Brain pericyte (primary cell): ENCODE measurements at places on chromosomes 16 and 17.

GRCh38 chr16:2839650-2840450 lies 9.7 kb downstream of the ZG16B start:
- no peak for DNase-seq

DNA sequence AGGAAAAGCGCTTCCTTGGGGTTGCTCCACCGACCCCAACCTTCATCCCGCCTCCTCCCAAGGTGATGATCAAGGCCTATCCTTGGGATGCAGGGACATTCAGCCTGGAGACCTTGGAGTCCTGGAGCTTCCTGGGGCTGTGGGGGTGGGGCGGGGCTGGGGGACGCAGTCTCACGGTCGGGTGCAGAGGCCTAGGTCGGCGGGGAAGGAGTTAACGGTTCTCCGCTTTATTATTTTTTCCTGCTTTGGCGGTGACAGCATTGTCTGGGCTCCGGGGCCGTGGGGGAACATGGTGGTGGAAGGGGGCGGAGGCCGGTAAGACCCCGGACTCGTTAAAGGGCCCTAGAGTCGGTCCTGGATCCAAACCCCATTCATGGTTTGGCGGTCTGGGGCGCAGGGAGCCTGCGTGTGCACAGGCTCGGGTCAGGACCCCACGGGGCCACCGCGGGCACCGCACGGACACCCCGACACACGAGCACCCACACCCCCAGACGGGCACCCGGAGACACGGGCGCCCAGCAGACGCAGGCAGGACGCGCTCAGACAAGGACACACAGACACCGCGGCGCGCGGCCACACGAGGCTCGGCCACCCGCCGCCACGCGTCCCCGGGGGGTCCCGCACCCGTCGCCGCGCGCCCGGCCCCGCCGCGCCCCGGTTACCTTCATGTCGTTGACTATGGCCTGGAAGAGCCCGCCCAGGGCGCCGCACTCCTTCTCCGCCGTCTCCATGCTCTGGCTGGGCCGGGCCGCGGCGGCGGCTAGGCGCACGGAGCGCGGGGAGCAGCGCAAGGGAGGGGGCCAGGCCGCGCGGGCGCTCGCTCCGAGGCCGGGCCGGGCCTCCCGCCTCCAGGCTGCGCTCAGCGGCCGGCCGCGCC lies 554 bp downstream of the MTSS2 start:
- no peak for DNase-seq

DNA sequence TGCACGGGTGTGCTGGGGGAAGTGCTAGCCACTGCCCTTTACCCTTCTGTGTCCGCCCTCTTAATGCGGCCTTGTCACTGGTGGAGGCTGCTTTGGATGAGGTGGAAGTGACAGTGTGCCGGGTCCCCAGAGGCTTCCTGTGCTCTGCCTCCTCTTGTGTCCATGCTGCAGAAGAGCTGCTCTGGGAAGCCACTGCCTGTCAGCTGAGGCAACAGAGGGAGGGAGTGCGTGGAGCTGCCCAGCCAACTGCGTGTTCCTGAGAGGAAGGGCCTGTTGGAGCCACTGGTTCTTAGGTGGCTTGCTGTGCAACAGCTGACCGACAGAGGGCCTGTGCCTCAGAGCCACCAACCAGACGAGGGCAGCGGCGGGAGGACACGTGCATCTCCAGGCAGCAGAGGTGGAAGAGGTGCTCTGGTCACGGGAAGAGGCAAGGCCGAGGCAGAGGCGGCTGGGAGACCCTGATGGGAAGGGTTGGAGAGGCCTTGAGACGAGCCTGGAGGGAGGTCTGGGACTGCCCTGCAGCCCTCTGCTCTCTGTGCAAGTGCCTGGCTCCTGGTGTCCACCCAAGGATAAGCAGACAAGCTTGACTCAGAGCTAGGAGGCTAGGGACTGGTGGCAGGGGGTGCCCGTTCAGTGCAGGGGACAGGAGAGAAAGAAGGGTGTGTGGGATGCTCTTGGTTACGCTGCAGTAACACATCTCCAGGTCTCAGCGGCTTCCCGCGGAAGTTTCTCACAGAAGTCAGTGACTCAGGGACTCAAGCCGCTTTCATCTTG lies 25.4 kb downstream of the B9D1 start:
- no peak for DNase-seq

DNA sequence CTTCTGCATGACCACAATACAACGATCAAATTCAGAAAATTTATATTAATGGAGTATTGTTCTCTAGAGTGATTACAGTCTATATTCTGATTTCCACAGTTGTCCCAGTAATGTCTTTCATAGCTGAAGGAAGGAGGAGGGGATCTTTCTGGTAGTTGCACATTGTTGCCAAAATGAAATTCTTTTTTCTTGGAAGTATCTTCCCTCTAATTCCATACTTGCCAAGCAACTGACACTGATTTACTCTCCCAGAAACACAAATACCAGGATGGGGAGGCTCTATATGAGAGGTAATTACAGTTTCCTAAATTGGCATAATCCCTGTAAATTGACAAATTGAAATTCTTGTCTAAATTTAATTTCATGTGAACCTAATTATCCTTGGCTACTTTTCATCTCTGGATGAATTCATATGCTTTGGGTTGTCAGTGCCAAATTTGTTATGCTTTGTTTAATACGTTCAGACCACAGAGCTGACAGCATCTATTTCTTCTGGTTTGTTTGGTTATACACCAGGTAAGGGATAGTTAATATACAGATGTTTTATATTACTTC lies 30.0 kb downstream of the NOL11 start:
- no peak for DNase-seq

GRCh38 chr16:77220427-77220826 lies 21.2 kb downstream of the SYCE1L start:
- DNase-seq = no peak

DNA sequence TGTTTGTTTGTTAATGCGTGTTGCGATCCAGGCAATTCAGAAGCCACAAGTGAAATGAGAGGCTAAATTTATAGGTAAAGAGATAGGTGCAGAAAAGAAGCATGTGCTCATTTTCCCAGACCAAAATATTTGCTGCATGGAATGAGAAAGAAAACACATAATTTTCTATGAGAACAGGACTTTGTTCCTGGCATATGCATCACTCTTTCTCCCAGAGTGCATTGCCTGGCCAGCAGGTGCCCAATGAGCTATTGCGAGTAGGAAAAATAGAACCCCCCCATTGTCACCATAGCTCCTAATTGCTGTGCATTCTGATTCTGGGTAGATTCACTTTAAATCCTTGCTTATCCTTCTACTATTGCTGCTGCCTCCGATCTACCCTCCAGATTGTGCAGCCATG lies 410.4 kb downstream of the PMP22 start:
- no peak for DNase-seq

DNA sequence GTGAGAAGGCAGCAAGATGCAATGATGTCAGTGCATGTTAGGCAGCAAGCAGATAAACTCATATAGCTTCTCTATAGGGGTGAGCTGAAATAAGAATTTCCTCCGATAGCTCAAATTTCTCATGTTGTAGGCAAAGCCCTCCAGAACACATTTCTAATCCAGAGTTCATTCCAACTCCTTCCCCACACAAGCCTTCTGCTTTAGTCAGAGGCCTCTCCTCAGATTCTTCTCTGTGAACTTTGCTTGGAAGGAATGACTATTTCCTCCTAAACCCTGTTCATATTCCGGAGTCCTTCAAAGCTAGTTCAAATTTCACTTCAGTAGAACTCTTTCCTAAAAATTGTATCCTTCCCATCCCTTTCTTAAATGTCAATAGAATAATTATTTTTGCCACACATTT lies 144.8 kb downstream of the KCNJ2 start:
- DNase-seq = no peak

DNA sequence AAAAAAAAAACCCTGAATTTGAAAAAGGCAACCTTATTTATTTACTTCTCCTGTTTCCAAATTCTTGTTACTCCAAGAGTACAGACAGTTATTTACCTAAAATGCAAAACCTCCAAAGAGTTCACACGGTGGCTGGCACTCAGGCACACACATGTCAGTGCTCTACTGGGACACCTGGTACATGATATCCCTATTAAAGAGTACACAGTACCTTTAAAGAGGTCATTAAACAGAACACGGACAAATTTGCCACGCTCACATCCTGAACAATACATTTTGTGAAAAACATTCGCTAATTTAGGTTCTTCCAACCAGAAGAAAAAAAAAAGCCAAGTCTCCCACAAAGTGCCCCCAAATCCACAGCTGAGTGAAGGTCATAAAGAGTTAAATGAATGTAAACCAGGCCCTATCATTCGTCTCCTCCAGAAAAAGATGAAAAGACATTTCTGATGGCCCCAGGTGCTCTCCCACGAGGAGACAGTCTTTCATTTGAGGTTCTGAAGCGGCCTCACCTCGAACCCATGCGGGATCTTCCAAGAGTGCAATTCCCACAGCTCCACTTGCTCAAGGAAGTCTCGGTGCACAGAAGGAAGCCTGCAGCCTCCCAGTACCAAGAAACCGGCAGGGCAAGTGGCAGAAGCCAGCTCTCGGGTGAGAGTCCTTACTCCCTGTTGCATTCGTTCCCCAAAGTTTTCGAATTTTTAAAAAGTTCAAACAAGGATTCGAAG lies 993 bp downstream of the ERN1 start:
- no peak for DNase-seq

GRCh38 chr16:84390131-84390785 lies 21.9 kb downstream of the ATP2C2 start:
- DNase-seq = no peak

GRCh38 chr17:3534881-3535252 lies 22.7 kb downstream of the TRPV3 start:
- DNase-seq = no peak

DNA sequence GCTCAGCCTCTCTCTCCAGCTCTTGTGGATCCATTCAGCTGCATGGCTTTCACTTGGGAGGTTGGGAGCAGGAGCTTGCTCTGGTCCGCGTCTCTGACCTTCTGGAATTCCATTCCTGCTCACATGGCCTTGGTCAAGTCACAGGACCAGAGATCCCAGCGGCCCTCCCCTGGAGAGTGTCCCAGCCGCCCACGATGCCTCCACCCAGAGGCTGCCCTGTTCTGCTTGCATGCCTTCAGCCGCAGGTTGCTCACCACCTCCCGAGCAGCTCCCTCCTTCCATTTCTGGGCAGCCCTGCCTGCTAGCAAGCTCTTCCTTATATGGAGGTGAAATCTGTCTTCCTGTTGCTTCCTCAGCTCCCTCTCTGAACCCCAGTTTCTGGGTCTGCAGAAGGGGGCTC lies 32.6 kb downstream of the RAI1 start:
- no peak for DNase-seq

DNA sequence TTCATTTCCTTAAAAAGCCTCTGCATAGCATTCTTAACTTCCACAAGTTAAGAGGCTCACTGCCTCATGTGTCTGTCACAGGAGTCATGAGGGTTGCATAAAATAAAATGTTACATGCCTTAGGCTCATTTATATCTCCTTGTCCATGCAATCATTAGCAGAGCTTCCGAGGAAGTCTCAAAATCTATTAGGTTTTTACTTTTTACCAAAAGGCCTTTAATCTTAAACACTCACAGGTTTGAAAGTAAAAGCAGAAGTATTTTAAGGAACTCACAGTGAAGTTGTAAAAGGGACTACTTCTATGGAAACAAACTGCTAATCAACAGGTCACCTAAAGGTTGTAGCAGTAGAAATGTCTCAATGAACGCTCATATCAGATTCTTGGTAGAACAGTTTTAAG lies 5.2 kb upstream of the ATP6V0A1 start:
- DNase-seq = no peak

- no peak for DNase-seq
These were observed 53.6 kb upstream of the SDK2 start for GRCh38 chr17:73697872-73698271.

DNA sequence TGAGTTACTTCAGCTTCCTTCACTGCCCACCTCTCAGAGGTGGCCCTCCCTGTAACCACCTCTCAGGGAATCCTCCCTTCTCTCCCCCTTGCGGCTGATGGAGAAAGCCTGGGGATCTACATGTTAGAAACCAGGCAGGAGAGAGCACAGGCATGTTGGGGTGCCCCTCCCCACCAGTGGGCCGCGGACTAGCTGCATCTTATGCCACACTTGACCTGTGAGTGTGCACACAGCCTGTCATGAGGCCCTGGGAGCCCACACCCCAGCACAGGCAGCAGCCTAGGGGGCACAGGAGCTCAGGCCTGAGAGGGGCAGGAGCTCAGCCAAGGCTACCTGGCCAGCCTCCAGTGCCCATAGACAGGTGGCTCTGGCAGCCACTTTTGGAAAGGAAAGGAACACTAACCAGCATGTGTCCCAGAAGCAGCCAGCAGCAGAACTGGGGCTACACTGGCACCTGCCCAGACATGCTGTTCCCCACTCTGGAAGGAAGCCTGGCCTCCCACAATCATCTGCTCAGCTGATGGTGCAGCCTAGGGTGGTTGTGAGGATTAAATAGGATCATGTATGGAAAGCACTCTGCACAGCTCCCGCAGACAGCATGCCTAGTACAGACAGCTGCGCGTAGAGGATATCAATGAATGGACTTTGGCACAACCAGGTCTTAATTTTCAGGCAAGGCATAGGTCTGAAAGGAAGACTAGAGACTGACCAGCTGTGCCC lies 60.5 kb downstream of the TMEM132E start:
- no peak for DNase-seq

- DNase-seq = no peak
These were observed 29.7 kb downstream of the ZFPM1 start for GRCh38 chr16:88482630-88483391.

- no peak for DNase-seq
These were observed 190.3 kb downstream of the RBFOX3 start for GRCh38 chr17:79420318-79421243.

GRCh38 chr16:16025214-16025968 lies 76.0 kb downstream of the ABCC1 start:
- peak; percentile 96 for DNase-seq

GRCh38 chr17:81635973-81636504 lies 873 bp downstream of the NPLOC4 start:
- no peak for DNase-seq

DNA sequence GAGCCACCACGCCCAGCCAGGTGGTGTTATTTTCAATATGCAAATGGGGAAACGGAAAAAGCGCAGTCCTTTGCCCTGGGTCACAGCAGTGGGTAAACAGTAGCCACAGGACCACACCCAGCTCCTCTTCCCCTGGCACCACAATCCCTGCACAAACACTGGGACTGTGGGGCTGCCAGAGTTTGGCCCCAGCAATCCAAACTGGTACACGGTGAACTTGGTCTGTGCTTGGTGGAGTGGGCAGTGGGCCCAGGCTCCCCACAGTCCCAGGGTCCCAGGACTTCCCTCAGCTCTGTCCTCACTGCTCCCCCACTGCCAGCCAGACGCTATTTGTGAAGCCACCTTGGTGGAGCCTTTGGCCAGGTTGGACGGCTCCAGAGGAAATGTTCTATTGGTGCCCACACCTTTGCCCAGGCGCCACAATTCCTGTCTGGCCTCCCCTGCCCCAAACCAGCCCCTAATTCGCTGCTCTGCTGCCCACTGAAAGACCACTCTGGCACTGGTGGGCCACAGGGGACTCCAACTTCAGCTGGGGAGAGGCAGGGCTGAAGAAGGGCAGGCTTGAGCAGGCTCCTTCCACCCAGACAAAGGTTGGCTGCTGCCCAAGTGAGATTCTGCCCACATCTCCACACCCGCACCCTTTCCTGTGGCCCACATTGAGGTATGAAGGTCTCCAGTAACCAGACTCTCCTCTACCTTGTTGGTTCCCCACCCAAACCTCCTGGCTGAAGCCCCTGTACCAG lies 2.1 kb downstream of the CHAD start:
- DNase-seq = no peak
